ENCODE measurements at places on chromosomes 12 and 14. TPM values are rescaled to one million over a fixed set of nuclear protein-coding genes. Genes with fewer than 3 reads are reported as not detected.

DNA sequence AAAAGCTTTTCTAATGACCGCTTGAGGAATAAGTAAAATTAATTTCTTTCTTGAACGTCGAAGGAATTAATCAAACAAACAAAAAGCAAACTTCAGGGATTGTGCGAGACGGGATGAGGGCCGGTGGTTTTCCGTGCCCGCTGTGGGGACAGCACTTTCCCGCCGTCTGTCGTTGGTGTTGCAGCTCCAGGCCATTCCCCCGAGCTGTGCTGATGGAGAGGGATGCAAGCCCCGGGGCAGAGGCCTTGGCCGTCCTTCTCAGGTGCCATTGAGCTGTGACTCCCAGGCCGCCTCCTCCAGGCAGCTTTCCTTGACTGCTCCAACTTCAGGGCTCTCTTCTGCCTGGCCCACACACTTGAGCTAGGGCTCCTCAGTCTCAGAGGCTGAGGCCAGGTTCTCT, 109.0 kb upstream of the C14orf180 start:
- no peak for DNase-seq

DNA sequence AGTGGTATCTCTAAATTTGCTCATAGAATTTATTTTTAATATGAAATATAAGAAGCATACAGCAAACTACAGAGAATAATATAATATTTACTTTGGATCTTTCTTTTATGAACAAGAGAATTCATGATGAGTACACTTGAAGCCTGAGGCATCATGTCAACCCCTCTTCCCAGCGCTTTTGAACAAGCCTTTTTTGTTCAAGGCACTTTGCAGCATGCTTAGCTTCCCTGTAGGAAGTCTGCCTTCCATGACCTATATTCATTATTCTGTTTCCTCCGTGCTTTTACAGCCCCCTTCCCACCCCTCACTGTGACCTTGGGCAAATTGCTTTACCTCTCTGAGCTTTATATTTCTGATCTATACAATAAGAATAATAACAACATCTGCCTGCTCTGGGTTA, 41.6 kb downstream of the SCN8A start:
- no peak for DNase-seq

The AQP6 gene
- total RNA-seq = not detected

DNA sequence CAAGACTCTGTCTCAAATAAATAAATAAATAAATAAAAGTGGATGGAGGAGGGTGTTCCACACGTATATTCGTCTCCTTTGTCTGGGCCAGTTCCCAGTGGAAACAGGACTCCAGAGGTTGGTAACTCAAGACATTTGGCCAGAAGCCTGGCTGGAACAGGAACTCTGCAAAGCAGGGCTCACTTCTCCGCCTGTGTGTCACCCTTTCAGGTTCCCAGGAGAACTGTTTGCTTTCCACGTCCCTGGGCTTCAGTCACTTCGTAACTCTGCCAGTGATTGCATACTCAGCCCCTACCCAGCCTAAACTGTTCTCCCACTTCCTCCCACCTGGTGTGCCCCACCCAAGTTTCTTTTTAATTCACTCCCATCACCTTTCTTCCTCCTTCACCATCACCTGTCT, 7.0 kb upstream of the UBE2N start:
- no peak for DNase-seq

DNA sequence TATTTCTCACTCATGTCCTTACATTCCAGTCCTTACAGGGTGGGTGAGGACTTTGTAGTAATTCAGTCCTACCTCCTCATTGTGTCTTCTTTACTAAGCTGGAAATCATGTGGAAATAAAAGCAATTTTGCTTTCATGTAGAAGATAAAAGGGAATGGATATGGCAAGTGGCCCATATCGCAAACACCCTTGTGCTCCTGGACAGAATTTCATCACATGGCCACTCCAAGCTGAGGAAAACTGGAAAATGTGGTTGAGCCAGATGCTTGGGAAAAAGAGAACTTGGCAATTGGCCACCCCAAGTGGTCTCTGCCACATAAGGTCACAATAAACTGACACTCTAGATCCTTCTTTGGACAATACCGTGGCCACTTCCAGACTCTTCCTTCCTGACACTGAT, 64.2 kb upstream of the IFNG-AS1 start:
- DNase-seq = no peak

DNA sequence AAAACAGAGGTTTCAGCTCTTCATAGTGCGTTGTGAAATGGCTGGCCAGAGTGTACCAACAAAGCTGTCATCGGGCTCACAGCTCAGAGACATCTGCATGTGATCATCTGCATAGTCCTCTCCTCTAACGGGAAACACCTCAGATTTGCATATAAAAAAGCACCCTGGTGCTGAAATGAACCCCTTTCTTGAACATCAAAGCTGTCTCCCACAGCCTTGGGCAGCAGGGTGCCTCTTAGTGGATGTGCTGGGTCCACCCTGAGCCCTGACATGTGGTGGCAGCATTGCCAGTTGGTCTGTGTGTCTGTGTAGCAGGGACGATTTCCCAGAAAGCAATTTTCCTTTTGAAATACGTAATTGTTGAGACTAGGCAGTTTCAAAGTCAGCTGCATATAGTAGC, 14.3 kb upstream of the PAPLN start:
- no peak for DNase-seq

- no peak for DNase-seq
Measured at GRCh38 chr14:72610831-72611200, 283.1 kb downstream of the DPF3 start.

- no peak for DNase-seq
Measured at GRCh38 chr12:108519558-108519957, 4.5 kb downstream of the FICD start.

- no peak for DNase-seq
Measured at GRCh38 chr14:62029569-62029924, 267.3 kb downstream of the SNAPC1 start.

- no peak for DNase-seq
Measured at GRCh38 chr14:68283378-68284123, 464.0 kb downstream of the RAD51B start.

DNA sequence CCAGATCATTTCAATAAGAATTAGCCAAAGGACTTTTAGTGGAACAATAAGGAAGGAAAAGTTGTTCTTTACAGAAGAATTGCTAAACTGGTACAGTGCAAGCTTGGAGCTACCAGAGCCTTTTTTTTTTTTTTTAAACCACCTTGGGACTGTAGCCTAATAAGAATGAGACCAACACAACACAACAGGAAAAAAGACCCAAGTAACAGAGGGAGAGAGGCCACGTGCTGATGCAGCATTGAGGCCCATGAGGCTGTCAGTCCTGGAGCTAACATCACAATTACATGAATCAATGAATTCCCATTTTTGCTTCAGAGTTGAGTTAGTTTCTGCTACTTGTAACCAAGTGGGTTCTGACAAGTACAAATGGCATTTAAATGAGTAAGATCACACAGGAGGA, 149.0 kb upstream of the EEA1 start:
- DNase-seq = no peak

GRCh38 chr12:107159384-107159900, 66.1 kb upstream of the CRY1 start:
- DNase-seq = no peak

The SLC25A47 gene
- total RNA-seq = not detected

GRCh38 chr14:105419195-105420091, at the start of gene MTA1:
TSS of gene MTA1 (plus strand) at chr14:105419827. CDS start at chr14:105420036, 209 bp downstream.
- DNase-seq = no peak

The BBS10 gene
- total RNA-seq = 15.4 TPM

GRCh38 chr12:12157424-12157823, 86.7 kb downstream of the BCL2L14 start:
- no peak for DNase-seq

DNA sequence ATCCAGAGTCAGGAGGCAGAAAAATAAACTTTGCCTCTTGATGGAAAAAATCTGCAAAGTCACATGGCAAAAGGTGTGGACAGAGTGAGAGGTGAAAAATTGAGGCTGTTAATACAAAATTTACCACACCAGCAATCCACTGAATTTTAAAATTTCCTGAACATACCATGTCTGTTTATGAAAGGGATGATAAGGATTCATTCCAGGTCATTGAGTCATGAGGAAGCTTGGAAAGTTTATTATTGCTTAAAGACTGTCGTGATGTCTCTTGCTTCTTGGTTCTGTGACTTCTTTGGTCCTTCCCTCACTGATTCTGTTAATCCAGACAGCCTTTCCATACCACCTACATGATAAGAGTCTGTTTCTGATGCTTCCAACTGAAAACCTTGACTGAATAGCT, 73.2 kb downstream of the TTC6 start:
- DNase-seq = no peak

GRCh38 chr12:127054531-127054930, 1212.4 kb upstream of the TMEM132C start:
- no peak for DNase-seq

GRCh38 chr12:3202734-3203446, 125.7 kb downstream of the TSPAN9 start:
- DNase-seq = peak; percentile 73

DNA sequence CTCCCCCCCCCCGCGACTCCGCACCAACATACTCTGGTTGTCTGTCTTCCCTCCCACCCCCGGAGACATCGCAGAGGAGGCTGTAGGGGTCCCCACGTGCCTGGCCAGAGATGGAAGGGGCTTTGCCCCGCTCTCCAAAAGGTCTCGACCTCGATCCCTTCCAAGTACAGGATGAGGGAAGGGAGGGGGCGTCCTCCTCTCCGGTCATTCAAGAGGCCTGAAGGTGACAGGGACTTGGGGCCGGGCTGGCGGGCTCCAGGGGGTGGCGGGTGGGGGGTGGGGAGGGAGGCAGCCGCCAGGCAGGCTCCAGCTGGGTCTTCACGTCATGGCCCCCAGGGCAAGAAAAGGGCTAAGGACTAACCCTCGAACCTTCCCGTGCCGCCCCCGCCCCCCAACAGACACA, 15.1 kb downstream of the TBX3 start:
- no peak for DNase-seq
